ENCODE measurements at places on chromosomes 6 and 20.

DNA sequence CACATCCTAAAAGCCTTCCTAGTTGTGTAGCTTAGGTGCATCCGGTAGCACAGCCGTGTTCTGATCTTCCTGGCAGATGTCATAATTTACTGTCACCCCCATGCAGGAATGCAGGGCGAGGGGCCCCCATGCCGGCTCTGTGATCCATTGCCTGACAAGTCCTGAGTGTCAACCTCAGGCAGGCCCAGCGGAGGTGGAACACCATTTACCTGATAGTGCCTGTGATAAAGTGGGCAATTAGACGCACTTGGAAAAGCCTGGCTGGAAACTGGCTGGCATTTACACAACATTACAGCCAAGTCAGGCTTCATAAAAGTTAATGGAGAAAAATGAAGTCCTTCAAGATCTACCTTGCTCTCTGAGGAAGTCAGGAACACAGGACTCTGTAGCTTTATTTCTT lies 521.4 kb upstream of the JAG1 start:
- DNase-seq = no peak

GRCh38 chr6:46329568-46329967 lies 158.8 kb upstream of the ENPP5 start:
- DNase-seq = no peak

GRCh38 chr20:63054103-63054474 lies 47.3 kb upstream of the BHLHE23 start:
- DNase-seq = no peak

GRCh38 chr20:50331469-50332363 lies 141.1 kb downstream of the CEBPB start:
- no peak for DNase-seq

GRCh38 chr20:50146732-50147662 lies 6.5 kb downstream of the PEDS1 start:
- peak; percentile 87 for DNase-seq

DNA sequence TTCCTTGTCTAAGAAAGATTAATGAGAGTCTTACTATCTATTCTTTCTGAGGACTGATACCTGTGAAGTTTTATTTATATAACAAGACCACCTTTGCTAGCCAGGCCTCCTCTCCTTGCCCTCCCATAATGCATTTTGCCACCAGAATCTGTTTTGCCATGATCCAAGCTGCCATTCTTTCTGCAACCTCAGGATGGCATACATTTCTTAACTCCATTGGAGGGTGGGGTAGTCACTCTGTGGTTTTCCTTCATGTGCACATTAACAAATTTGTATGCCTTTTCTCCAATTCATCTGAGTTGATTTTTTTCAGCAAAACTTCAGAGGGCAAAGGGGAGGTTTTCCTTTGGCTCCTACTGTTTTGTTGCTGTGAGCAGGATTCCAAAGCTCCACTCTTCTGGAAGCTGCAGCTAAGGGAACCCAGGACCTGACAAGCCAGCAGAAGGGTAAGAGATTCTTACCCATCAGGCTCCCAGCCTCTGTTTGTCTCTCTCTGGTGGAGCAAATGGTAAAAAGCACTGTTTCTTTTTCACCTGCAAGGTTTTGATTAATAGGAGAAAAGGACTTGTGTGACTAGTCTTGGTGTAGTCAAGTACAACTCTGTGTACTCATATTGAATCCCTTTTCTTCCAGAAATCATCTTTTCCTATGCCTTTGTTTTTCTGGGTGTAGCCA lies 26.2 kb upstream of the ENPP4 start:
- no peak for DNase-seq

DNA sequence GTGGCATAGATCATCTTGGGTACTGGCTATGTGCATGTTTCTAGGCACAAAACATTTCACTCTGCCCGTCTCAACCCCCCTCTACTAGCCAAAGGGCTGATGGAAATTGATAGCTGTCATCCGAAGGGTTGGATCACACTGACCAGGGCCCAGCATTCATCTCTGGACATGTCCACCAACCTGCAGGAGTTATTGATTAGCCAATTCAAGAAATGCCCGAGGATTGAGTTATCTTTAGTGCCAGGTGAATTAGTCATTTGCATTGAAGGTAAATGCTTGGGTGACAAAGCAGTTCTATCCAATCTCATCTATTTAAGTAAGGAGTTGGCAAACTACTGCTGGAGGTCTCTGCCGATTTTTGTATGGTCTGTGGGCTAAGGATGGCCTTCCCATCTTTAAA lies 80.1 kb downstream of the CD164 start:
- DNase-seq = no peak
